B cell (primary cell): ENCODE measurements at places on chromosomes 11 and 22. TPM values are rescaled to one million over a fixed set of nuclear protein-coding genes. Genes with fewer than 3 reads are reported as not detected.

Gene OR4A16
- not detected in 2 replicates for total RNA-seq

DNA sequence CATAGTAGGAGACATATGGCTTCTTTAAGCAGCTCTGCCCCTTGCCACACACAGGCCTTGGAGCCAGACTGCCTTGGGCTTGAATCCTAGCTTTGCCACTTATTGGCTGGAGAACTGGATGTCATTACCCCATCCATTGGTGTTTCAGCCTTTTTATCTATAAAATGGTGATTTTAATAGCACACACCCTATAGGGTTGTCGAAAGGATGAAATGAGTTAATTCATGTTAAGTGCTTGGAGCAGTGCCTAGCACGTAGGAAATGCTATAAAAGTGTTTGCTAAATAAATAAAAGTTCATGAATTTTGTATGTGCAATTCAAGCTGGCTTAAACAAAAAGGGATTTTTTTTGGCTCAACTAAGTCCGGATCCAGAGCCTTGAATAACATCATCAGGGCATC, 120.7 kb downstream of the TIMP3 start:
- DNase-seq = no peak

Gene LRRN4CL
- 0.15 and 0.25 TPM in 2 replicates for total RNA-seq

Gene MUC5B
- not detected in 2 replicates for total RNA-seq

Gene WBP2NL
- 10.1 and 10.4 TPM in 2 replicates for total RNA-seq
